ENCODE measurements at places on chromosomes 13 and 19.

- DNase-seq: no peak
Measured at GRCh38 chr13:60838581-60838980, 441.6 kb downstream of the TDRD3 start.

DNA sequence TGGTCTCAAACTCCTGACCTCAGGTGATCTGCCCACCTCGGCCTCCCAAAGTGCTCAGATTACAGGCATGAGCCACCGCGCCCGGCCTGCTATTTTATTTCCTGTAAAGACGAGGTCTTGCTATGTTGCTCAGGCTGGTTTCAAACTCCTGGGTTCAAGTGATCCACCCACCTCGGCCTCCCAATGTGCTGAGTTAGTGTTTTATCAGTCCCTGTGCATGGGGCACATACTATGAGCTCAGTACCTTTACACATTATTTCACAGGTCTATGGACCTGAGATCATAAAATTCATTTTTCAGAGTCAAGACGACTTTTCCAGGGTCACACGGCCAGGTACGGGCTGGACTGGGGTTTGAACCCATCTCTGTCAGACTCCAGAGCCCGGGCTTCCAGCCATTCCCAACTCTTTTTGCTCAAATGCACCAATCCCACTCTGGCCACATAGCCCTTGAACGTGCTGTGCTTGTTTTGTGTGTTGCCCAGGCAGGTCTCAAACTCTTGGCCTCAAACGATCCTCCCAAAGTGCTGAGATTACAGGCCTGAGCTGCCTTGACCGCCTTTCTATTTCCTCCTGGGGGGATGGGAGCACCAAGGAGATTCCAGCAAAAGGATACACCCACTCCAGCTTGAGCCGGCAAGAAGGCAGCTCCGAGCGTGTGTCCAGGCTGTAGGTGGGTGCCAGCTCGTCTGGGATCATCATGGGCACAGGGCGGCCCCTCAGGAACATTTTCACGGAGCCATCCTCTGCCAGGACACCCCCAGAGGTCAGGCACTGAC lies 1.1 kb downstream of the EML2 start:
- no peak for DNase-seq

GRCh38 chr13:74644229-74644628 lies 510.0 kb upstream of the KLF12 start:
- DNase-seq: no peak

DNA sequence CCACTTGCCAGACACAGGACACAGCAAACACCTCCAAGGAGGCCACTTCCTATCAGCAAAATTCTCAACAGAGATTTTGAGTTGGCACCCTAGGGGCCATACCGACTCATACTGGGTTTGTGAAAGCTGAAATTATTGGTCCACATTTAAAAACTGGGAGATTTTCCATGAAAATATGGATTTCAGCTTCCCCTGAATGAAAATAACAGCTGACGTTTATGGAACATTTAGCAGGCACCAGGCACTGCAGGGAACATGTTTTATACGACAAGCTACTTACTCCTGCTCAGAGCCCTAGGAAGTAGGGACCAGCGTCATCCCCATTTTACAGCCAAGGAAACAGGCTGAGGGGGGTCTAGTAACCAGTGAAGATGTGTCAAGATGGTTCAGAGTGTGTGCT lies 169.3 kb downstream of the IER2 start:
- DNase-seq: no peak

- DNase-seq: no peak
Measured at GRCh38 chr13:110285991-110286832, 20.7 kb downstream of the COL4A1 start.

Measured in NCI-H1092 (cell line).